ENCODE measurements at places on chromosomes 1 and 21.

- DNase-seq = no peak
Observed at GRCh38 chr21:33244082-33244778, 14.5 kb downstream of the IFNAR2 start.

- DNase-seq = no peak
Observed at GRCh38 chr1:113983391-113983790, 4.1 kb downstream of the OLFML3 start.

DNA sequence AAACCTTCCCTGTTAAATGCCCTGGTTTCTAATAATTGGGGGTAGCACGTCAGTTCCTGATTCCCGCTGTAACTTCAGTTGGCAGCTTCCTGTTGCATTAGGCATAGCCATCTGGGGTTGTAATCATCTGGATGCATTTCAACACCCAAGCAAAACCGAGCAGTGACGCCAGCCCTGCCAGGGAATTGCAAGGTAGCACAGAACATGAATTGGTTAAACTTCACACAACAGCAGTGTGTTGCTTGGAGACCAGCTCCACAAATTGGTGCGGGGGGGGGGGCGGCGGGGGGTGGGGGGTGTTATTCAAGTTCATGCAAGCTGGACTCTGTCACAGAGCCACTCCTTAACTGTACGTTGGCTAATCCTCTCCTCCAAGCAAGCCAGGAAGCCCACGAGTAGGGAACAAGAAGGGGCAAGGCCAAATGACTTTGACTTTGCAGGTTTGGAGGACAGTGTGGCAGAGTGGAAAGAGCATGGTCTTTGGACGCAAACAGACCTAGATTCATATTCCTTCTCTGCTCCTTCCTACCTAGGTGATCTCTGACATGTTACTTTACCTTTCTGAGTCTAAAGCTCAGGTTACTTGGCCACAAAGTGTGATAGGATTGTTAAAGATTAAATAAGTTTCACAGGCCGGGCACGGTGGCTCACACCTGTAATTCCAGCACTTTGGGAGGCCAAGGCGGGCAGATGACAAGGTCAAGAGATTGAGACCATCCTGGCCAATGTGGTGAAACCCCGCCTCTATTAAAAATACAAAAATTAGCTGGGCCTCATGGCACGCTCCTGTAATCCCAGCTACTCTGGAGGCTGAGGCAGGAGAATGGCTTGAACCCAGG, 4.7 kb downstream of the LAX1 start:
- peak; percentile 47 for DNase-seq

DNA sequence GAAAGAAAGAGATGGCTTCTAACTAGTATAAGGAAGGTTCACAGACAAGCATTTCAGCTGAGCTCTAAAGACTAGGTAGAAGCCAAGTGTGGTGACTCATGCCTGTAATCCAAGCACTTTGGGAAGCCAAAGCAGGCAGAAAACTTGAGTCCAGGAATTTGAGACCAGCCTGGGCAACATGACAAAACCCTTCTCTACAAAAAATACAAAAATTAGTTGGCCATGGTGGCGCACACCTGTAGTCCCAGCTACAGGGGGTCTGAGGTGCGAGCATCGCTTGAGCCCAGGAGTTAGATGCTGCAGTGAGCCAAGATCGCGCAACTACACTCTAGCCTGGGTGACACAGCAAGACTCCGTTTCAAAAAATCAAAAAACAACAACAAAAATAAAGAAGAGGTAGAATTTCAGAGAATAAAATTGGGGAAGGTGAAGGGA, 27.8 kb downstream of the FBXO42 start:
- DNase-seq = no peak

DNA sequence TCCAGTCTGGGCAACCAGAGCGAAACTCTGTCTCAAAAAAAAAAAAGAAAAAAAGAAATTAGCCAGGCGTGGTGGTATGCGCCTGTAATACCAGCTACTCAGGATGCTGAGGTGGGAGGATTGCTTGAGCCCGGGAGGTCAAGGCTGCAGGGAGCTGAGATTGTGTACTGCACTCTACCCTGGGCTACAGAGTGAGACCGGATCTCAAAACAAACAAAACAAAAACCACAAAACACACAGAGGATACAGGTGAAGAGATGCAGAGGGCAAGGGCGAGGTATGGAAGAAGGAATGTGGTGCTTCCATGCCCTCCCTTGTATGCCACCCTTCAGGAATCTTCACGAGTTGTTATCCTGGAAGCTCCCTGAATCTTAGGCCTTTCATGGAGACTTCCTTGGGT, 68.5 kb downstream of the NDUFS5 start:
- DNase-seq = no peak

GRCh38 chr1:50610563-50610962, 187.3 kb upstream of the DMRTA2 start:
- DNase-seq = no peak

- no peak for DNase-seq
Observed at GRCh38 chr1:247131236-247131635, 27.1 kb upstream of the ZNF669 start.

DNA sequence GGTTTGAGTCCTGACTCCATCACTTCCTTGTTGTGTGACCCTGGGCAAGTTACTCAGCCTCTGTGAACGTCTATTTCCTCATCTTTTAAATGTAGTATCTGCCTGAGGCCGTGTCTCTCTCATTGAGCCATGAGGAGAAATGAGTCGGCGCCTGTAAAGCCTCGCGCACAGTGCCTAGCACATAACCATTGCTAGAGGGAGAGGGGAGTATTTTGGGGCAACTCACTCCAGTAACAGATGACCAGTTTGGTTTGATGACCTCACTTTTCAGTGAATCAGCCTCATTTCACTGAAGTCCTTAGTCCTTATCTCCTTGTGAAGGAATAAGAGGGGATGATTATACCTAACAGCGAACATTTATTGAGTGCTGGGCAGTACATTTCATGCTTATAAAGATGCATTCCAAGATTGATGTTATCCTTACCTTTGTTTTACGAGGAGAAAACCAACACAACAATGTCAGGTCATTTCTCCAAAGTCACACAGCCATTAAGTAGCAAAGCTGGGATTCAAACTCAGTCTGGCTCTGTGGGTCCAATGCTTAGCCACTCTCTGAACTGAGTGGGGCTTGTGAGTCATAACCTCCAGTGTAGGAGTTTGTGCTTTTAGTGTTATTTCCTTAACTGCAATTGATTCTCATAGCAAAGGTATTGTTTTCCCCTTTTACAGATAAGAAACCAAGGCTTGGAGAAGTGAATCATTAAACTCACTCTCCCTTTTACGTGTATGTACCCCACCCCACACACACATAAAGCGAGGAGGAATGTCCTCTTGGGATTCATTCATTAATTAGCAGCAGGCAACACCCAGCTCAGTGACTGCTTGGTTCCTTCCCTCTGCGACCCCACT, 25.9 kb downstream of the KCNC4 start:
- peak; percentile 58 for DNase-seq

GRCh38 chr1:58848818-58849411, 65.1 kb upstream of the JUN start:
- no peak for DNase-seq

DNA sequence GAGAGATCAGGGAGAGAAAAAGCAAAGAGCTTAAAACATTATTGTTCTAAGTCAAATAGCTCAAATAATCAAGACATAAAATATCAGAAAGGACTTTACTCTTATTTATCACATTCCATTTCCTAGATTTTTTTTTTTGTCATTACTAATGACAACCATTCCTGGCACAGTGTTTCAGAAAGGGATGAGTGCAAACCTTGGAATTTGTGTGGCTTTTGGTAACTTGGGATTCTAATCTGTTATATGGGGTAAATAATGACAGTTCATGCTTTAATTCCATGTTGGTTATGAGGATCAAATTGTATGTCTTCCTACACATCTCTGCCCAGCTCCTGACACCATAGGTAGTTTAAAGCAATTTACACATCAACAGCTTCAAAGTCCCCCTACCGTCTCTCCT, 358.4 kb upstream of the ADGRL4 start:
- no peak for DNase-seq

GRCh38 chr1:78779831-78780230, 130.2 kb downstream of the IFI44 start:
- DNase-seq = no peak

- DNase-seq = no peak
Observed at GRCh38 chr21:44354775-44355771, 1.7 kb downstream of the TRPM2 start.

DNA sequence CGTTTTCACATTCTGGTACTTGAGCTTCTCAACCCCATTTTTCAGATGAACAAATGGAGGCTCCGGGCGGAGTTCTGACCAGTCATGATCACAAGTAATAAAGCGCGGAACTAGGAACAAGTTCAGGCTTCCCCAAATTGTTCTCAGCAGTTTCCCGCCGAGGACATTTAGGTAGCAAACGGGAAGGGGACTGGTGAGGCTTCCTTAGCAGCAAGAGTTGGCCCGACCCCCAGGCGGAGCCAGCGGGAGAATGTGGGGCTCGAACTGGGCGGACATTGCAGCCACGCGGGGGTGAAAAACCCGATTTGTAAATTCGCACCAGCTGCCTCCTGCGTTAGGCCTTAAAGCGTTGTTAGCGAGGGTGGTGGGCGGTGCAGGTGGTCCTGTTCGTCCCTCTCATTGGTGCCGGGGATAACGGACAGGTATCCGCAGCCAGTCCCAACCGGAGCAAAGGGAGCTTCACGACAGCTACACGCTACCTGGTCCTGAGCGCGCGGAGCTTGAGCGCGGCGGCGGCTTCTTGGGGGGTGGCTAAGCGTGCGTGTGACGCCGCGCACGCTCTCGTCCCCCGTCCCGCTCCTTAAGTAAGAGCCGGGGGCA, 15.3 kb downstream of the SEMA6C start:
- peak; percentile 77 for DNase-seq

DNA sequence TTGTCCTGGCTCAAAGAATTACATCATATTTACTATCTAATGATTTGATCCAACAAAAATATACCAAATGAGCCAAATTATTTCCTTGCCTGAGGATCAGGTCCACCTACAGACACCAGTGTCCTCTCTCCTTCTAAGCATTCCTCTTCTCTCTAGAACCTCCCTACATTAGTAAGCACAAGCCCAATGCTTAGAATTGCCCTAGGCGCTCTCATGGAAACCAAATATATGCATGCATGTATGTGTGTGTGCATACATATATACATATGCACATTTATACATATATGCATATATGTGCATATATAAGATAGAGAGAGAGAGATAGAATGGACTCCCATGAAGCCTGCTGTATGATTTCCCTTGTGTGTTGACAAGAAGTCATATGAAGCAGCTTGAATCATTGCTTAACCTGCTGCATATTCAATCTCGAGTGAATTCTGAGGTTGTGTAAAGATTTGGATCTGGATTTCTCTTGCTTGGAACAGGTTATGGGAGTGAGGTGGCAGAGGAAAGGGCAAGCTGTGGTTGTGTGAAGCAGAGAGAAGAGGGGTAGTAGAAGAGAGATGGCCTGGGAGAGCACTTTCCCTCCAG, 66.1 kb downstream of the SPAG17 start:
- DNase-seq = no peak

DNA sequence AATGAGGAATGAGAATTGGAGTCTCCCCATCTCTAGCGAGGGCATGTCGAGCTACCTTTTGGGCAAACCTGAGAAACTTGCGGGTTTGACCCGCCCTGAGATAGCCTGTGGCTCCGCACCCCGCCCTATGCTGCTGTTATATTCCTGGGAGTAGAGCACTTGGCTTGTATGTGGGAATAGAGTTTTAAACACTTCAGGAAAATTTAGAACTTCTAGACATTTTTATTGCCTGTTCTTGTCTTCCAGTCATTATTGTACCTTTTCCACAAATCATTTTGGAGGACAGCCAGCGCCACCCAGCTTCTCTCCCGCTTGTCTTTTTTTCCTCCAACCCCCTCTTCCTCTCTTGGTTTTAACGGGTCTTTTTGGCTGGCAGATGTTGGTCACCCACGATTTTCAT, 738 bp downstream of the GNPAT start:
- no peak for DNase-seq

DNA sequence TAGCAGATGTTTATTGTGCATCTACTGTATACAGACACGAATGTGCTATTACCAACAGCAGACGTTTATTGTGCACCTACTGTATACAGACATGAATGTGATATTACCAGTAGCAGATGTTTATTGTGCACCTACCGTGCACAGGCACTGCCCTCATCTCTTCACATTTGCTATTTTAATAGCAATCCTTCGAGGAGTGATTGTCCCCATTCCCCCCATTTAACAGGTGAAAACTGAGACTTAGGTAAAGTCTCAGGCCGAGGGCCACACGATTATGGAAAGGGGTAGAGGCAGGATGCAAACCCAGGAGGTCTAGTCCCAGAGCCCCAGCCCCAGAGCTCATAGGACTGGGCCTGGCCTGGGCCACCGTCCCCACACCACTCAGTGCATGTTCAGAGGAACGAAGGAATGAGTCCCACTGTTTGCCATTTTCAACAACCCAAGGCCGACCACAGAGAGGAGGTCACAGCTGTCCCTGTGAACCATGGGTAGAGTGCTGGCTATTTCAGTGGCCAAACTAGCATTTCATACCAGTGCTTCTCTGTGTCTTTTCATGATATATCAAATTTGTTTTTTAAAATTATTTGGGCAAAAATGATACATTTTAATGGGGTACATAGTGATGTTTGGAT, 114.4 kb upstream of the TMEM51 start:
- DNase-seq = no peak

DNA sequence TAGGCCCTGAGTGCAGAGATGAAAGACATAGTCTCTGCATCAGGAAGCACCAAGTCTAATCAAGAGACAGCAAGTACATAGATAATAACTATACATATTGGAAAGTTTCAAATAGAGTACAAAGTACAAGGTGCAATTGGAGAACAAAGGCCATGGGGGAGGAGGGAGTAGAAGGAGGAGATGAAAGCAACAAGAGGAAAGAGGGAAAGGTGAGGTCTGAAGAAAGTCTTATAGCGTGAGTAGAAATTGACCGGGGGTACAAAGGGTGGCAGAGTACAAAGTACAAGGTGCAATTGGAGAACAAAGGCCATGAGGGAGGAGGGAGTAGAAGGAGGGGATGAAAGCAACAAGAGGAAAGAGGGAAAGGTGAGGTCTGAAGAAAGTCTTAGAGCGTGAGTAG, 244.2 kb upstream of the JUN start:
- DNase-seq = no peak

DNA sequence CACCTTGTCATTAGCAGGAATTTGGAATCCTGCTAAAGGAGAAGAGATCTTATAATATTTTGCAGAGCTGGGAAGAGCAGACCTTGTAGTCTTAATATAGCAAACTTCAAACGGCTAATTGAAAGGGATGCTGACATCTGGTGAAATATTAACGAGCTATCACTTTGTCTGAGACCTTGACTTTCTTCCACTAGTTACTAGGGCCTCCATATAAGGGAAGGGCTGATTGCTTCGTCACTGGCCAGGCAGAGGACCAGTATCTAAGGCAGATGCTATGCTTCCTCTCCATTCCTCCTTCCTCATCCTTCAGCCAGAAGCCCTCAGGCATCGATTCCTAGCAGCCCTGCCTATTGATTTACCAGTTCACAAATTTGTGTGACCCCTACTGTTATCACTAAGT, 6.0 kb upstream of the VTCN1 start:
- DNase-seq = no peak

GRCh38 chr1:38941527-38942019, at the start of gene RHBDL2:
RHBDL2 (minus strand) TSS chr1:38941830; CDS start chr1:38919212, 22,618 bp downstream.
- DNase-seq = no peak

GRCh38 chr1:95889400-95889799, 655.4 kb downstream of the RWDD3 start:
- DNase-seq = no peak

GRCh38 chr1:201386208-201386607, 8.7 kb upstream of the TNNT2 start:
- DNase-seq = no peak
